Stimulated activated naive CD4-positive, alpha-beta T cell treated with Interleukin-2 at 50 U/mL for 16 hours (primary cell): ENCODE measurements at places on chromosomes 3 and 15.

GRCh38 chr3:48236531-48236930, 4.4 kb upstream of the ZNF589 start:
- DNase-seq = no peak

- DNase-seq = no peak
Observed at GRCh38 chr15:29471306-29471705, 201.7 kb upstream of the NSMCE3 start.

GRCh38 chr15:42085721-42086120, 8.6 kb downstream of the PLA2G4D start:
- no peak for DNase-seq

- DNase-seq = no peak
Observed at GRCh38 chr3:114669614-114670013, 375.8 kb downstream of the TIGIT start.

DNA sequence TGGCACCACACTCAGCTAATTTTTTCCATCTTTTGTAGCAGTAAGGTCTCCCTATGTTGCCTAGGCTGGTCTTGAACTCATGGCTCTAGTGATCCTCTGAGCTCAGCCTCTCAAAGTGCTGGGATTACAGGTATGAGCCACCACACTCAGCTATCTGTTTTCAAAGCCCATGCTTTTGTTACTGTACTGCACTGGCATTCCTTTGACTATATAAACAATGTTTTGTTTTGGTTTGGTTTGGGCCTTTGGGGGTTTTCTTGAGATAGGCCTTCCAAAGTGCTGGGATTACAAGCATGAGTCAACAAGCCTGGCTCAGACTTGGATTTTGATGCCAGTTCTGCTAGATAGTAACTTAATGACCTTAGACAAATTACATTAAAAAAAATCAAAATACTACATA, 89.7 kb upstream of the GK5 start:
- DNase-seq = no peak

GRCh38 chr3:116808725-116809124, 99.1 kb downstream of the TUSC7 start:
- DNase-seq = no peak

DNA sequence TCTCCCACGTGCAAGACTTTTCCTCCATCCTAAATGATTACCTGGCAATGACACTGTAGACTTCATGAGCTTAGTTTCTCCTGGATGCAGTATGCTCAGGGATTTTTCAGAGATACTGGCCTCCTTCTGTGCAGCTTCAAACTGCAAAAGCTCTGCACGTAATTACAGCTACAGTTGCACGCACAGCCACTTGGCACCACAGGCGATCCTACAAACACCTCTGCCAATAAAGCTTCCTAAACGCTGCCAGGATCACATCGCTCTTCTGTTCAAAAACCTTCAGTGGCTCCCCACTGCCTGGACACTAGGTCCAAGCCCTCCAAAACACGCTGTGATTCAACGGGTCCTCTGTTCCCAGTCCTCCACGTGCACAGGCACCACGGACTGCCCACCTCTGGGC, 49.5 kb downstream of the NUP210 start:
- no peak for DNase-seq

GRCh38 chr15:36603987-36604386, 24.6 kb downstream of the CDIN1 start:
- no peak for DNase-seq

- no peak for DNase-seq
Observed at GRCh38 chr3:151431940-151432339, 28.9 kb downstream of the IGSF10 start.

DNA sequence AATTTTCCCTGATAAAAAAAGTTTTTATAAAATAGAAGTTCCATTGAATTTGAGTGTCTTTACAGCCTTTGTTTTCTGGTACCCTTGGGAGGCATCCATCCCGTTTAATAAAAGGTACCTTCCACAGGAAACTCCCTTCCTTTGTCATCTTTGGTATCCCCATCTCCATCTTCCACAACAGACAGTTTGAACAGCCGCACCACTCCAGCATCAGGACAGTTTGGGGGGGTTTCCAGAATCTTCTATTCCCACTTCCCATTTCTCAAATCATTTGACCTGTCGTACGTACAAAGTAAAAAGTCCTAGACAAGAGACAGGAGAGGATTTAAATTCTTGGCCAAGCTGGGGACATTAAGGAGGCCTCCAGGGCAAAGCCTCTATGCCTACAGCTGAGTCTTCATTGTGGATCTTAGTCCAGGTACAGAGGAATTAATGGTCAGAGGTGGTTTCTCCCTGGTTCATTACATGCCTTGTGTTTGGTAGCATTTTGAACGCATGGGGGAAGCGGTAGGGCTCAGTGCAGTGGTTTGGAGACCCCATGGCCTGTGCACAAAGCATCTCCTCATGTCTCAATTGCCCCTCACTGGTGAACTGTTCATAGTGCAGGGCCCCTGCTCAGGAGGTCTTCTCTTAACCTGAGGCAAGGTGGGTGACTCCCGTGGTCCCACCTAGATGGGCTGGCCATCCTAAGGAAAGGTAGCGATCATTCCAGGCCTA, 19.4 kb upstream of the BCL2A1 start:
- no peak for DNase-seq

GRCh38 chr3:110314512-110315114, 757.0 kb upstream of the NECTIN3 start:
- peak; percentile 19 for DNase-seq

DNA sequence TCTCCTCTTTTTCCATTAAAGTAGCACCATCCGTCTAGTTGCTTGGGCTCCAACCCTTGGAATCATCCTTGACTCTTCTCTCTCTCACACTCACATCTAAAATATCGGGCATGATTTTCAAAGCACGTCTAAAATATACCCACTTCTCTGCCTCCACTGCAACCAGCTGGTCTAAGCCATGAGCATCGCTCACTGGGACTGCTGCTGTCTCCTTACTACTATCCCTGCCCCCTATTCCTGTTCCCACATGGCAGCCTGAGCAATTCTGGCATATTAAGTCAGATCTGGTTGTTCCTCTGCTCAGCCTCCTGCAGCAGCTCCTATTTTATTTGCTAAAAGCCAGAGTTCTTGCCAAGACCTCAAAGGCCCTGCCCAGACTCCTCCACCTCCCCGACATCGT, 53.7 kb downstream of the ST6GAL1 start:
- DNase-seq = no peak

- DNase-seq = no peak
Observed at GRCh38 chr3:153652076-153652475, 469.1 kb upstream of the ARHGEF26 start.

DNA sequence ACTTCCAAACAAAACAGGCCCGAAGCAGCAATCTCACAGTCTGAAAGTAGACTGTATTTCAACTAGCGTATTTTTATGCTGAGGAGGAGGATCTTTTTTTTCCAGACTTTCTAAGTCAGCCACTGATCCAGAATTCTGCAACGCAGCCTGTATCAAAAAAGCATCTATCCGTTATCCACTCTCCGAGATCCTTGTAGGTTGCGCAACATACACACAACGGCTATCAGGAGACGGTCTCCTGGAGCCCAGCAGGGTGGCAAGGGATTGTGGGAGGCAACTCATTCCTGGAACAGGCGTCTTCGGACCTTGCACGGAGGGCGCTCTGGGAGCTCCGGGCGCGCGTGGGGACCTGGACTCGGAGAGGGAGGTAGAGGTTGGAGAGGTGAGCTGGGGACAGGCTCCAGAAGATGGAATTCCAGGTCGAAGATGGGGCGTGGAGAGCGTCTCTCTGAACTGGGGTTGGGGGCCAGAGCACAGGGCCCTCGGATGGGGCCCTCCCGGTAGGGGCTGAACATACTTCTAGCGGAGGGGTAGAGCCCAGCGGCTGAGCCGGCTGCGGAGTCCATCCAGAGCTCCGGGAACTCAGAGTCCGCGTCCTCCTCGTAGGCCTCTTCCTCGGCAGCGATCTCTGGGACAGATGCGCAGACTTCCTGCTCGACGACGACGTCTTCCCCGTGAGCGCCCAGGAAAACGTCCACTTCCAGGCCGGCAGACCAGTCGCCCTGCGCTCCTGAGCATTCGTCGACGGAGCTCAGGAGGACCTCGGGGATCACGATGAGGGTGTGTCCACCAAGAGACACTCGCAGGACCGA, 932 bp downstream of the PRR23C start:
- DNase-seq = no peak

GRCh38 chr3:194468086-194468485, 18.7 kb downstream of the ATP13A3 start:
- no peak for DNase-seq

DNA sequence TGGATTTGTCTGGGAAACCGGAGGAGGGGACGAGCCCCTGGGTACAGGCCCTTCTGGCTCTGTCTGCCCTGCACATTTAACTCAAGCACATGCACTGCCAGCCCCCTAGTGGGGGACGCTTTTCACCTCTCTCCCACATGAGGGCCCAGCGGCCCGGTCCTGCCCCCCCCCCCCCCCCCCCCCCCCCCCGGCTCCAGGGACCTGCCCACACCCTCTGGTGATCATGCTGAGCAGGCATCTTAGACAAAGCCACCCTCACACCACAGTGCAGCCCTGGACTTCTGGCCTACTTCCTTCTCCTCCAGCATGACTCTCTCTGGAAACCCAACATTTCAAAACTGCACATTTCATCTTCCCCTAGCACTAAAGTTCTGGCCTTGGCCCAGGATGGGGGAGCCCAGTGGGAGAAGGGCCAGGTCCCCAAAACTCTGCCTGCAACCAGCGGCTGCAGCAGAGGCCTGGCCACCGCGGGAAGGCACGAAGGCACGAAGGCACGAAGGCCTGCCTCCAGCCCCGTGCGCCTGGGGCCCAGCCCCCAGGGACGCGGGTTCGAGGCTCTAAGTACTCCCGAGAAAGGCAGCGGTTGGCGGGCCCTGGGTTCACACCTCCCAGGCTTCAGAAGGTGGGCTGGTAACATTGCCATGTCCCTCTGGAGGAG, 14.1 kb downstream of the KLF15 start:
- DNase-seq = no peak

DNA sequence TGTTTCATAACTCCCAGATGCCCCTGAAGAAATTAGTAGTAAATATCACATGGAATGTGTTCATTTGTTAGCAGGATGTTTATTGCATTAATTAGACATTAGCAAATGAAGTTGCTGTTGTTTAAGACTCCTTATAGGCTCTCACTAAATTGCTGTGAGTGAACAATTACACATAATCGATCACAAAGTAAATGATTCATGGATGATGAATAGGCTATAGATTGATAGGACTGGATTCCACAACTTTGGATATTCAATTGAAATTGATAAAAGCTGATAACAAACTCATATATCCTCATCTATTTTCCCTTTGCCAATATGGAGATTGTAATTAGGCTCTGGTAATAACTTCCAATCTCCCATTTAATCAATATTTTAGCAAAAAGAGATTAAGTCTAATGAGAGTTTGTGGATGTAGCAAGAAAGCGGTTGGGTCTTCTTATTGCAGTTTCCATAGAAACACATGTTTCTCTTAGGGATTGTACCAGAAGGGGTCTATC, 555.5 kb downstream of the ROBO2 start:
- no peak for DNase-seq

GRCh38 chr15:89976246-89976600, 24.9 kb upstream of the ZNF710 start:
- DNase-seq = no peak

- no peak for DNase-seq
Observed at GRCh38 chr3:107345822-107346405, 31.3 kb upstream of the CCDC54 start.

DNA sequence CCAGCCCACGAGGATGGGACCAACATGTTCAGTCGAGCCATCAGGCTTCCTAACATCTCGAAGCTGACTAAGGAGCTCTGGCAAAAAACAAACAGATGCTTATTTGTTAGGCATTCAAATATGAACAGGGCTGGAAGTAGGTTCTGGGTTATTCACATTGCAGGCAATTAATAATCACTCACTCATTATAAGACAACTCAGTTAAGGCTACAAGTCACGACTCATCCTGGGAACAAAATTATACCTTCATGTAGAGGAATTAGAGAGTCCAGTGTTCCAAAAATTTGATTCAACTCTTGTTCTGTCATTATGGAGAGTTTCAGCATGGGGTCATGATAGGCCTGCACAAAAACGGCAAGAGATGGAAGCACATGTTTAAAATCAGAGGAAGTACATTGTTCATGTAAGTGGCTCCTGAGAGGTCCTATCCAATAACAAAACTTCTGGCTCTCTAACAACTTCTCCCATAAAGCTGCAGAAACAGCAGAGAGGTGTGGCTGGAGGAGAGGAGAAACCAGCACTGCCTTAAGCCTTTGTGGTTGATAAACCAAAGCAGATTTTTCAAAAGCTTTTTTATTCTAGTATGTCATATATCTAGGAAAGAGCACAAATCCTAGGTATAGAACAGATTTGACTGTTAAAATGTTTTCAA, 50.6 kb downstream of the ARHGEF3 start:
- no peak for DNase-seq

GRCh38 chr3:152443212-152444023, 174.7 kb downstream of the MBNL1 start:
- DNase-seq = no peak

DNA sequence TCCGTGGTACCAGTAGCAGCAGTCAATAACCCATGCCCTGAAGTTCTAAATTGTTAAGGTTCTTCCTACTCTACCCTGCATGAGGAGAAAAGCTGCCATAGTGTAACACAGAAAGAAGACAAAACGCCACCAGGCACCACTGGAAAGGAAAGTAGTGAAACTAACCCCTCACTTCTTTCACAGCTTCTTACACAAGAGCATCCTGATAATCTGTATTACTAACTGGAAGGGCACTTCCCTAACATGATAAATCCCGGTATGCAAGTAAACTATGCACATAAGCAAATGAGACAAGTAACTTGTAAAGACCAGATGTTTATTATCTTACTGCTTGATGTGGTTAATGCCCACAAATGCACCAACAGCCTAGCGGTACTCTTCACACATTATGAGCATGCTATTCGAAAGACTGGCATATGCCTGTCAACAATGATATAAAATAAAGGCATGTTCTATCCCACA, 141.3 kb downstream of the ADAM10 start:
- DNase-seq = no peak

DNA sequence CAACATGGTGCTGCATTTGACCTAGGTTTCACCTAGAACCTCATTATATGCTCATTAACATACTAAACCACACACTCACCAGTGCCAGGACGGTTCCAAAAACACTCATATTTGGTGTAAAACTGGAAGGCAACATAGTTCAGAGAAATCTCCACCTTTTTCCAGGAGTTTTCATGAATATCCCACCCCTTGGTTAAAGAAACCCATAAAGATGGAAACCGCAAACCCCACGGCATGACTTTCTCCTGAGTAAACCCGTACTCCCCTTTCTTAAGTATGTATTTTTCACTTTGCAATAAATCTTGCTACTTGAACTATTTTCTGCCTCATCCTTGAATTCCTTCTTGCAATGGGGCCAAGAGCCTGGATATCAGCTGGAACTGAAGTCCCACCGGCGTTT, 379.3 kb downstream of the MAGI1 start:
- DNase-seq = no peak

DNA sequence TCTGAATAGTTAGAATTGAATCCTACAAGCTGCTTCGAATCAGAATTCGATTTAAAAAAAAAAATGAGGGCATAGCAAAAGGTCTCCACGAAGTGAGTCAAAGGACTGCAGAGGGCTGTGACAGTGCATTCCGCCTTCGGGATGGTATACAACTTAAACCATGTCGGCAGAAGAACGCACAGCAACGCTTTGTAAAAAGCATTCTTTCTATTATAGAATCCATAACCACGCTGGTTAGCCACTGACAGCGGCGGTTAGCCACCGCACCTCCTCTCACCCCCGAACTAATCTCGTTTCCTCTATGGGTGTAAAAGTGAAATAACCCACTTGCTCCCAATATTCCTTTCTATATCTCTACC, 664 bp upstream of the PIK3CA start:
- peak; percentile 78 for DNase-seq

- no peak for DNase-seq
Observed at GRCh38 chr3:134601539-134602439, 49.0 kb downstream of the KY start.

- DNase-seq = no peak
Observed at GRCh38 chr3:179133575-179133974, 14.6 kb upstream of the PIK3CA start.
